ENCODE measurements at places on chromosomes 12 and 14.

GRCh38 chr12:59431266-59431665, 164.6 kb upstream of the SLC16A7 start:
- peak; percentile 35 for DNase-seq

DNA sequence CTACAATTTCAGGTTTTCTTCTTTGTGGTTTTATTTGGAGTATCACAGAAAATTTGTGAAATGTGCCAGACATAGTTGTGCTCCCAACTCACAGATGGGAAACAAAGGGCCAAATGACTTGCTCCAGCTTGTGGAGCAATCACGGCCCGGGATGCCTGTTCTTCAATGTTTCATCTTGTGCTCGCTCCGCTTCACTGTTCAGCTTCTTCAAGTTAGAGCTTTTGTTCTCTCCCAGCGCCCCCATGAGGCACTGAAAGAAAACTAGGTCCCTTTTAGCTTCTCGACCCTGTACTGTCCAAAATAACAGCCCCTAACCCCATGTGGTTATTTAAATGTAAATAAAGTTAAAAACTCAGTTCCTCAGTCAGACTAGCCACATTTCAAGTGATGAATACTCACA, 187.9 kb upstream of the STXBP6 start:
- DNase-seq, result peak; percentile 7

- peak; percentile 37 for DNase-seq
Measured at GRCh38 chr12:116539905-116540482, 19.2 kb upstream of the MAP1LC3B2 start.

DNA sequence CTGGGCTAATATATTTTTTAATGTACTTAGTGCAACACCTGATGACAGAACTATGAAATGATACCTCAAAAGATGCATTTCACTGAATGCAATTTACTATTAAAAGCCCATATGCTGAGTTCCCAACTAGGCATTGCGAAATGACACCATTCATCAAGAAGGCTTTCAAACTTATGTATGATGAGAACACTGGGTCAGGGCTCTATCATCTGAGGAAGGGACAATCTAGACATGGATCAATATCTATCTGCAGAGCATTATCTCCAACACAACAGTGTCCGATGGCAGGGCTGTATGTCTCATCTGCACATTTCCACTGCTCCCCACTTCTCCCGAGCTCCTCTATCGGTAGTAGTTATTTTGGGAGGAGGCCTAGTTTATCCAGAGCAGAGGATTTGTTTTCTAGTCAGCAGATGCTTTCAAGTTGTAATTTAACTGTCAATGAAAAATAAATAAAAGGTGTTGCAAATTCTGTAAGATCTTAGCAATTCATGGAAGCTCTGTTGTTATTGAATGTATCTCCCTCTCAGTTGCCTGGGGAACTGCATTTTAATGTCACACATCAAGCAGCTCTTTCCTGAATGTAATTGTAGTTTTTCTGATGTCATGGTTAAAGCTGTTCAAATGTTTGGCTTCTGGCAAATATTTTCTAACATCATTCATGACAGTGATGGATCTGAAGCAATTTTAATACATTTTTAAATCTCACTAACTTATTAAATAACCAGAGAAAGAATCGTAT, 7.4 kb upstream of the GCH1 start:
- DNase-seq, result no peak

GRCh38 chr14:60164404-60164711, 840 bp downstream of the DHRS7 start:
- no peak for DNase-seq

- no peak for DNase-seq
Measured at GRCh38 chr14:92383805-92384204, 60.8 kb downstream of the SLC24A4 start.

DNA sequence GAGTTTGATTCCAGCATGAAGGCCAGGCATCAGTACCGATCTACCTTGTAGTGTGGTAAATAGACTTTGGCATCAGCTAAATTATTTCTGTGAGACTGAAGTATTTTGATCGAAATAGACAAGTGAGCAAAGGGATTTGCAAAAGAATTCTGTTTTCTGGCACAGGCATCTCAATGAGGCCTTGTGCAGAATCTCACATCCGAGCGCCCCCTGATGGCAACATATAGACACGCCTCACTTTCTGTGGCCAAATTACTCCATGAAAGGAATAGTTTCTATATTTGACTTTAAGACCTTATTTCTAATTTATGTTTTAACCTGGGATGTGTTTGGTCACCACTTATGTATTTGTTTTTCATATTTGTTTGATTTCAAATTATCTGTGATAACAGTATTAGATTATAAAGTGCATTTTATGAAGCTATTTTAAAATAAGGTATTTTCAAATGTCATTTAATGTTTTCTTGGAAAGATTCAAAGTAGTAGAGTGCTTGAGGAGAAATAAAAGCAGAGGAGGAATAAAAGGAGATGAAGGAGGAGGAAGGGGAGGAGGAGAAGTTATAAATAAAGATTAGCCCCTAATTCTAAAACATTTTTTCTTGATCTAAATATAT, 731.9 kb downstream of the NRXN3 start:
- DNase-seq, result peak; percentile 38

DNA sequence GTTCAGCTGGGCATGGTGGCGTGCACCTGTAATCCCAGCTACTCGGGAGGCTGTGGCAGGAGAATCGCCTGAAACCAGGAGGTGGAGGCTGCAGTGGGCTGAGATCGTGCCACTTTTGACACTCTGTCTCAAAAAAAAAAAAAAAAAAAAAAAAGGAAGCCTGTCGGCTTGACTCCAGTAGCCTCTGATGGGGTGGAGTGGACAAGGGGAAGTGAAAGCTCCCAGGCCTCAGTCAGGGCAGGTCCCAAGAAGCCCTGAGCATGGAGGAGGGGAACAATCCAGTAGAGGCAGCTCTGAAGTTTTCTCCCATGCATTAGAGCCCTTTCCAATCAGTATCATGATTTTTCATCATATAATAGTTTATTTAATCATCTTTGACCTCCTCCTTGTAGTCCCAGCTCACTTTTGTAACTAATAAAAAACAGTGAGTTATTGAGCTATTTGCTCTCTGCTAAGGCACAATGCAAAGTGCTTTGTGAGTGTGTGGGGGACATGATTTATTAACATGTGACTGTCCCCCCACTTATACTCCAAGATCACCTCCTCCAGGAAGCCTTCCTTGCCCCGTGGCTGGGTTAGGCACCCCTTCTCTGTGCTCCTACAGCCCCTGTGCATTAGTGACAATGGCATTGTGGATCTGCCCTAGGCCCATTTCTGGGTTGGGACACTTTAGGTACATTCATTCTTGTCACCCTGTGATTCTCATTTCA, 4.7 kb upstream of the SSH1 start:
- DNase-seq, result no peak

GRCh38 chr12:19490908-19491307, 51.6 kb downstream of the AEBP2 start:
- no peak for DNase-seq

- DNase-seq, result no peak
Measured at GRCh38 chr14:95891742-95892141, 15.1 kb downstream of the TUNAR start.

DNA sequence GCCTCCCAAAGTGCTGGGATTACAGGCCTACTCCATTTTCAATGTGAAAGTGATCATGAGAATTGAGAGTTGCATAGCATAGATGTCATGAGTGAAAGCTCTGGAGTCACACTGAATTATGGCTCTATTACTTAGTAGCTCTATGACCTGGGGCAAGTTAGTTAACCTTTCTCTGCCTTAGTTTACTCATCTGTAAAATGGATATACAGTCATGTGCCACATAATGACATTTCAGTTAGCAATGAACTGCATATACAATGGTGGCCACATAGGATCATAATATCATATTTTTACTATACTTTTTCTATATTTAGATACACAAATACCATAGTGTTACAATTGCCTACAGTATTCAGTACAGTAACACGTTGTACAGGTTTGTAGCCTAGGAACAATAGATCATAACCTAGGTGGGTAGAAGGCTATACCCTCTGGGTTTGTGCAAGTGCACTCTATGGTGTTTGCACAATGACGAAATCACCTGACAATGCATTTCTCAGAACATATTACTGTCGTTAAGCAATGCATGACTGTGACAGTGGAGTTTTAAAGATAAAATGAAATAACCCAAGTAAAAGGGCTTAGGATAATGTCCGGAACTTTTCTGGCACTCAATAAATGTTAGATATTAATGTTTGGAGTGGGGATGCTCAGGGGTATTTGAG, 53.1 kb downstream of the ZFYVE26 start:
- no peak for DNase-seq

DNA sequence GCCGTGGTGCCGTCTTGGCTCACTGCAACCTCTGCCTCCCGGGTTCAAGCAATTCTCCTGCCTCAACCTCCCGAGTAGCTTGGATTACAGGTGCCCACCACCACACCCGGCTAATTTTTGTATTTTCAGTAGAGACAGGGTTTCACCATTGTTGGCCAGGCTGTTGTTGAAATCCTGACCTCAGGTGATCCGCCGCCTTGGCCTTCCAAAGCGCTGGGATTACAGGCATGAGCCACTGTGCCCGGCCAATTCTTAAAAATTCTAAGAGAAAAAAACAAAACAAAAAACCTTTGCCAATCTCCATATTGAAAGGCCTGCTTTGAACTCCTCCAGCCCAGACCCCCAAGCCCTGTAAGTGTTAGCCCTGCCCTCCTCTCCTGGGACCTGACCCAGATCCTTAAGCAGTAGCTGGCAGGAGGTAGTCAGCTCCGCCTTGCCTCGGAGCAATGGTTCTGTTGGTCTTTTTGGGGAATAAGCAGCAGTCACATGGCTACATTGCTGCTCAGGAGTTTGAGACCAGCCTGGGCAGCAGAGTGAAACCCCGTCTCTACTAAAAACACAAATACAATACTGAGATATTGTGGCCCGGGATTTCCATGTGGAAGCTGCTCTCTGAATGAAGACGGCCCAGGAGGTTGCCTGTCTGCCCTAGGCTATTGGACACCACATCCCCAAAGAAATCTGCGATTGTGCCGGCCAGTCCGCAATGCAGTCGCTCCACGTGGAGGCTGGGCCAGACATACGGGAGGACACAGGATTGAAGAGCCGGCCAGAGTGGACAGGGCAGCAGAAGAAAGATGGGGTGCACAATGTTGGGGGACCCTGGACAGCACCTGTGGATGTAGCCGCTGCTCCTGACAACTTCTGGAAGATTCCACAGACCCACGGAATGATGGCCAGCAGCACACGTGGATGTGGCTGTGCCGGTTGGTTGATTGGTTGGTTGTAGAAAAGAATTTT, 28.8 kb upstream of the BEGAIN start:
- DNase-seq, result no peak

GRCh38 chr12:90163975-90164374, 455.3 kb upstream of the ATP2B1 start:
- no peak for DNase-seq

- DNase-seq, result peak; percentile 5
Measured at GRCh38 chr14:33210311-33210710, 271.6 kb downstream of the NPAS3 start.

DNA sequence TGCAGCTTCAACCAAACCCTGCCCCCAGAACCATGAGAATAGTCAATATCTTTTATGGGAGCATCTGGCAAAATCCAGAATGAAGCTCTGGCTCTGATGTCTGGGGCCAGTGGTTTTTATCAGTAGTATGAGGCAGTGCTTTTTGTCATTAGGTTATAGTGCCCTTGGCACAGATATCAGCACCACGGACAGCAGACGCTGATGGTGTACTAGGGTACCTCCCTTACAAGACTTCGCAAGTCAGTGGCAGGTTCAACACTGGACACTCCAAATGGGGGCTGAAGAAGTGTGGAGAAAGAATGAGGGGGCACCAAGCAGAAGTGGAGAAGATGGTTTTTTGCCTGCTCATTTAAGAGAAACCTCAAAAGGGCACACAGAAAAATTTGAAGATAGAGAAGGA, 68.2 kb upstream of the E2F7 start:
- peak; percentile 82 for DNase-seq

DNA sequence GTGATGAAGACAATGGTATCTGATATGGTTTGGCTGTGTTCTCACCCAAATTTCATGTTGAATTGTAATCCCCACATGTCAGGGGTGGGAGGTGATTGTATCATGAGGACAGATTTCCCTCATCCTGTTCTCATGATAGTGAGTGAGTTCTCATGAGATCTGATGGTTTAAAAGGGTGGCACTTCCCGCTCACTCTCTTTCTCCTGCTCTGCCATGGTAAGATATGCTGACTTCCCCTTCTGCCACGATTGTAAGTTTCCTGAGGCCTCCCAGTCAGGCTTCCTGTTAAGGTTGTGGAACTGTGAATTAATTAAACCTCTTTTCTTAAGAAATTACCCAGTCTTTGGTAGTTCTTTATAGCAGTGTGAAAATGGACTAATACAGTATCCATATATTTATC, 25.6 kb upstream of the PTHLH start:
- DNase-seq, result no peak

DNA sequence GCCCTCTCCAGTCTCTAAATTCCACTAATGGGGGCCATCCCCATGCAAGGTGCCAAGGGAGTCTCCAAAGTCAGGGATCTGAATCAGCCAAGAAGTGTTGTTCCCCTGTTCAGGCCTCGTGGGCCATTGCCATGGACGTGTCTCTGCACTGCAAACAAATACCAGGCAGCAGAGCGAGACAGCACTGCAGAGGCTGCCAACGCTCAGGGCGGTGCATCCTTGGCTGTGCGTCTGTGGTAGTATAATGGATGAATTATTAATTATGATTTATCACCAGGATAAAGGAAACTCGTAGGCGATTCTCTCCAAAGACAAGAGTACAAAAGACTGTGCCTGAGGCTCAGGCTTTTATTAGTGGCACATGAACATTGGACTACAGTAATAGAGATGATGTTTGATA, 122.3 kb upstream of the NTF3 start:
- peak; percentile 66 for DNase-seq

Measured in ACHN (cell line).